HepG2 (cell line): ENCODE measurements at places on chromosomes 16 and 17.

DNA sequence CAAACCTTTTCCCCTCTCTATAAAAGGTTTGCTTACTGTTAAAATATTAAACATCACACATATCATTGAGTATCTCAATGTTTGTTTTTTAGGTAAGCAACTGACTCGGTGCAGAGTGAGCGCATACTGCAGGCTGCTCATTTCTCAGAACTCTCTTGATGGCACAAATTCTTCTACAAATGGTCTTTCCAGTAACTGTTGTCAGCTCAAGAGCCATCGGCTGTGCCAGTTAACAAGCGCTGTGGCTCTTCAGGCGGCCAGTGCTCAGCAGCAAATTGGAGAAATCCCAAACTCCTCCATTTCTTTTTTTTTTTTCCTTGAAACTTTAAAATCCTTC, 8.6 kb downstream of the ABCA3 start:
- DNase-seq = no peak
- H3K27ac ChIP-seq = no peak overlapping the region
- no peaks in the 10 kb centered on the region for H3K36me3 ChIP-seq
- peaks cover 9% of the 10 kb centered on the region for H3K27me3 ChIP-seq
- H3K4me1 ChIP-seq = no peaks in the 10 kb centered on the region

DNA sequence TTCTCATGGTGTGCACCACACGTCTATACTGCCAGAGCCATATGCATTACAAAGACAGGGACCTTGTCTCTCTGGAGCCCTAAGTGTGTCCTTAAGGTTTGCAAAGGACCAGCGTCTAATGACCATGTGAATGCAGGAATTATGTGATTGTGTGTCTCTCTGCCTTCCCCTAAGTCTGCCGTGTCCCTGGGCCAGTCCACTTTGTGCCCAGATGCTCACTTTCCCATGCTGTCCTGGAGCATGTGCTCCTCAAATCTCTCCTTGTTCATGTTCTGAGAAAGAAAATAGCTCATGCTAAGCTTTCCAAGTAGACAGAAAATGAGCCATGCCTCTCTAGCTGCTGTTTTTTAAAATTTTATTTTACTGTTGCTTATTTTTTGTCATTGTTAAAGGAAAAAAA, 125.5 kb downstream of the RBFOX1 start:
- H3K4me3 ChIP-seq = no peak overlapping the region
- H3K27ac ChIP-seq = no peak overlapping the region
- no peak for DNase-seq
- no peaks in the 10 kb centered on the region for H3K4me1 ChIP-seq

DNA sequence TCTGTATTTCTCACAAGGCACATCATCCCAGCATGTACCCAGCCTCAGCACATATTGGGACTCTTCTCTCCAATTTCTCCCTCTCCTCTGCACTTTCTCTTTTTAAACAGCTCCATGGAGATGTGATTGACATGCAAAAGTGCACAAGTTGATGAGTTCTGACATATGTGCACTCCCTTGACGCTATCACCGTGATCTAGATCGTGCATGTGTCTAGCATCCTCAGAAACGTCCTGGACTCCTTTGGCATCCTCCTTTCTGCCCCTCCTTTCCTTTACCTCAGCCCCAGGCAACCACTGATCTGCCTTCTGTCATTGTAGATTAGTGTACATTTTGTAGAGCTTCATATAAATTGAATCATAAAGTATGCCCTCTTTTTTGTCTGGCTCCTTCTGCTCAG, 108.0 kb upstream of the HSBP1 start:
- no peak for DNase-seq
- H3K27ac ChIP-seq = no peak overlapping the region
- no peaks in the 10 kb centered on the region for H3K27me3 ChIP-seq
- no peaks in the 10 kb centered on the region for H3K4me1 ChIP-seq

GRCh38 chr16:11627822-11628457, 40.3 kb upstream of the SNN start:
- H3K27ac ChIP-seq = no peak overlapping the region
- peaks cover 60% of the 10 kb centered on the region for H3K4me1 ChIP-seq
- no peak for DNase-seq
- no peak overlapping the region for H3K4me3 ChIP-seq
- H3K36me3 ChIP-seq = no peaks in the 10 kb centered on the region
- H3K27me3 ChIP-seq = no peaks in the 10 kb centered on the region

DNA sequence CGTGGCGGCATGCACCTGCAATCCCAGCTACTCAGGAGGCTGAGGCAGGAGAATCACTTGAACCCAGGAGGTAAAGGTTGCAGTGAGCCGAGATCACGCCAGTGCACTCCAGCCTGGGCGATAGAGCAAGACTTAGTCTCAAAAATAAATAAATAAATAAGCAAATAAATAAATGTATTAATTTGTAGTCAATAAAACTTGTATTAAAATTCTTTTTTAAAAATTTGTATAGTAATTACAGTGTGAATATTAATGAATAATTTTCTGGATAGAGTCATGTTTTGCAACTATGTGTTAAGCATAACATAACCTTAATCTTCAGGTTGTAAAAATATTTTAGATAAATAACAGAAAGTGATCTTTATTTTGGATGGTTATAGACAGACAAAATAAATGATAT, 27.2 kb upstream of the DUSP14 start:
- H3K36me3 ChIP-seq = 0 out of 2 replicates have a peak, but pooled peaks cover 1% of the 10 kb centered on the region
- H3K27me3 ChIP-seq = no peaks in the 10 kb centered on the region
- H3K4me3 ChIP-seq = no peak overlapping the region
- no peaks in the 10 kb centered on the region for H3K4me1 ChIP-seq
- no peak overlapping the region for H3K27ac ChIP-seq

- no peaks in the 10 kb centered on the region; the same call in 1 of the 2 replicates for H3K36me3 ChIP-seq
- H3K27me3 ChIP-seq = no peaks in the 10 kb centered on the region
- no peak overlapping the region for H3K4me3 ChIP-seq
- no peak for DNase-seq
Measured at GRCh38 chr17:65952015-65952414, 239.9 kb downstream of the CEP112 start.

- no peaks in the 10 kb centered on the region for H3K4me1 ChIP-seq
- H3K4me3 ChIP-seq = no peak overlapping the region
- H3K27me3 ChIP-seq = no peaks in the 10 kb centered on the region
- H3K27ac ChIP-seq = no peak overlapping the region
- DNase-seq = peak; percentile 34
- H3K36me3 ChIP-seq = no peaks in the 10 kb centered on the region
Measured at GRCh38 chr16:17211797-17212196, 259.0 kb downstream of the XYLT1 start.

GRCh38 chr17:50117202-50118051, 12.5 kb downstream of the SAMD14 start:
- no peaks in the 10 kb centered on the region for H3K36me3 ChIP-seq
- H3K27me3 ChIP-seq = peaks cover 45% of the 10 kb centered on the region
- H3K4me1 ChIP-seq = peaks cover 68% of the 10 kb centered on the region
- peak; percentile 51 for DNase-seq
- H3K27ac ChIP-seq = no peak overlapping the region
- no peak overlapping the region for H3K4me3 ChIP-seq
